CD4-positive, alpha-beta T cell (primary cell): ENCODE measurements at places on chromosomes 5 and 9.

DNA sequence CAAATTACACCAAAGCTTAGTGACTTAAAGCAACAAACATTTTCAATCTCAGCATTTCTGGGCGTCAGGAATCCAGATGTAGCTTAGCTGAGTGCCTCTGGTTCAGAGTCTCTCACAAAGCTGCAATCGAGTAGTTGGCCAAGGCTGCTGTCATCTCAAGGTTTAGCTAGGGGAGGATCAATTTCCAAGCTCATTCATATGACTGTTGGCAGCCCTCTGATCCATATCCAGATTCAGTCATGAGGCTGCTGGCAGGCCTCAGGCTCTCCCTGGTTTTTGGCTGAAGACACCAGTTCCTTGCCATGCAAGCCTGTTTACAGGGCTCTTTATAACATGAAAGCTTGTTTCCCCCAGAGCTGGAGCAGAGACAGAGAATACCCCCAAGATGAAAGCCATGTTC is 419.5 kb upstream of the TLE4 start:
- no peak for DNase-seq

GRCh38 chr9:125754096-125754495 is 6.9 kb downstream of the PBX3 start:
- no peak for DNase-seq

- no peak for DNase-seq
Observed at GRCh38 chr5:84961193-84961592, 576.5 kb upstream of the EDIL3 start.

DNA sequence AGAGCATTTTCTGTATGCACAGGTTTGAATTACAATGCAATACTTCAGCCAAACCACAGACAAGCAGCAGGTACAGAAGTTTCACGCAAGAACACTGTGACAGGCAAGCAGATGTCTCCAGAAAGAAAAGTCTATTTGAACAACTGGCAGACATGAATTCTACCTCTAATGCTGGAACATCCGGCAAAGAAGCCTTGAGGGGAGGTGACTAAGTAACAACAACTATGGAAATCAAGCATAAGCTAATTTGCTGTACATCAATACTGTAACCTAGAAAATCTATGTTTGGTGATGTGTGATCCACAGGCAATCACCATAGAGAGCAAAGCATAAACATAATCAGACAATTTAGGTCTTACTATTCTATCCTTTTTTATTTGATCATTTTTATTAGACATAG is 65.5 kb downstream of the PLK2 start:
- no peak for DNase-seq

GRCh38 chr5:173676375-173676774 is 59.9 kb upstream of the BOD1 start:
- DNase-seq = no peak

- DNase-seq = no peak
Observed at GRCh38 chr5:172730981-172731679, 39.9 kb downstream of the DUSP1 start.

- no peak for DNase-seq
Observed at GRCh38 chr5:150077996-150078801, 8.2 kb downstream of the CSF1R start.
